ENCODE measurements at places on chromosomes 16 and 17.
A peak's percentile ranks its signal among the peaks of the same experiment; 100 is the strongest.

DNA sequence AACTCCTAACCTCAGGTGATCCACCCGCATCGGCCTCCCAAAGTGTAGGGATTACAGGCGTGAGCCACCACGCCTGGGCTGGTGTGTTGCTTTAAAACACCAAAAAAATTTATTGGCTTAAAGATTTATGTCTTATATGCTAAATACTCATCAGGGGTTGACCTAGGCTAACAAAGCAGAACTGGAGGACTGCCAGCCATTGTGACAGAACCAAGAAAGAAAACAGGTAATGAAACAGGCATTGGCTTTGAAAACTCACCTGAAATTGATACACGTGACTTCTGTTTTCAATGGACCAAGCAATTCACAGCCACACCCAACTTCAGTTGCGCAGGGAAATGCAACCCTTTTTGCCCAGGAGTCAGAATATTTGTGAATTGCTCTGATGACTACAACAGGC is 4.9 kb upstream of the PHAF1 start:
- DNase-seq: no peak

GRCh38 chr16:11298143-11298900 is 17.2 kb upstream of the PRM1 start:
- no peak for DNase-seq

DNA sequence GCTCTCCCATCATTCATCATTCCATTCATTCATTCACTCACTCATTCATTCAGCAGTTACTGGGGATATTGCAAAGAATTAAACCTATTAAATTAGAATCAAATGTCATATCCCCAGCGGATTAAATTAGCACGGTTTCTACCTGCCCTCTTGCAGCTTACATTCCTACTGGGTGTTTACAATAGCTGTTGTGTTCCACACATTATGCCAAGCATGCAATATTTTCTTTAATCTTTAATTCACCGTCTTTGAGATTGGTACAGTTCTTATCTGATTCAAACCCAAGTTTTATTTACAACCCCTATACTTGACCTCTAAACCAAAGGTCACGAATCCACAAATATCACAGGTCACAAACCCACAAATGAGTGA is 727 bp upstream of the USP31 start:
- DNase-seq: no peak

GRCh38 chr16:86334079-86334635 is 176.2 kb upstream of the FOXF1 start:
- no peak for DNase-seq

GRCh38 chr16:14301169-14302030 is 230.3 kb downstream of the MRTFB start:
- no peak for DNase-seq

DNA sequence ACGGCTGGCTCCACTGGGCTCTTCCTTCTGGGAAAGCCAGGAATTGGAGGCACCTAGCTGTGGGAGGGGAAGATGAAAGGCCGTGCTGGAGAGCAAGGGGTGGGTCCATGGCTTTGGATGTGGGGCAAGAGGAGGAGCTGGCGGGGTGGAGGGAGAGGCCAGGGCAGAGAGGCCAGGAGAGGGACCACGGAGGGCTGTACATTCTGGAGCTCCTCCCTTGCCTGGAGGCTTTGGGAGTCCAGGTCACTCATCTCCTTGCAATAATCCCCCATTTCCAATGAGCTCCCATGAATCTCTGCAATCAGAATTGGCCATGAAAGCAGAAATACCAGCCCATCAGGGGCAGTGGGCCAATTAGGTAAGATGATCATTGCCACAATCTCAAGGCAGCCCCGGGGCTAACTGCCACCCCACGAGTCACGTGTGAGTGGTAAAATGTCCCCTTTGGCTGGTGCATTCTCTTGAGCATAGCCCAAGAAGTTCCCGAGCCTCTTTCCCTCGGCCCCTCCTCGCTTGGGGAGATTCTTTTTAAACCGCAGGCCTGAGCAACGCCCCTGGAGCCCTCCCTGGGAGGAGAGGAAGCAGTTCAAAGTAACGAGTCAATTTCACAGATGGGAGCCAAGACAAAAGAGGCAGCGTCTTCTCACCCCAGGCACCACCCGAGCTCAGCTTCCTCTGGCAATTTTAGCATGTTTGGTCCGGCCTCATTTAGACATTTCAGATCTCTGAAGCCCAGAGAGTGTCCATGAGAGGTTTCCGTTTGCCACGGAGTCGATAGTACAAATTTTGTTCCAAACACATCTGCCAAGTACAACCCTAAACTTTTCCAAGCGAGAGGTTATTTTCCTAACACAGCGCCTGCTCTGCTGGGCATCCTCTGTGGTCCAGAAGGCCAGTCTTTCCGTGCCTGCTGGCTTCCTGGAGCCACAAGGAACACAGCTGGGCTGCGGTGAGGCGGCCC is 13.4 kb downstream of the RTN4RL1 start:
- DNase-seq: no peak

DNA sequence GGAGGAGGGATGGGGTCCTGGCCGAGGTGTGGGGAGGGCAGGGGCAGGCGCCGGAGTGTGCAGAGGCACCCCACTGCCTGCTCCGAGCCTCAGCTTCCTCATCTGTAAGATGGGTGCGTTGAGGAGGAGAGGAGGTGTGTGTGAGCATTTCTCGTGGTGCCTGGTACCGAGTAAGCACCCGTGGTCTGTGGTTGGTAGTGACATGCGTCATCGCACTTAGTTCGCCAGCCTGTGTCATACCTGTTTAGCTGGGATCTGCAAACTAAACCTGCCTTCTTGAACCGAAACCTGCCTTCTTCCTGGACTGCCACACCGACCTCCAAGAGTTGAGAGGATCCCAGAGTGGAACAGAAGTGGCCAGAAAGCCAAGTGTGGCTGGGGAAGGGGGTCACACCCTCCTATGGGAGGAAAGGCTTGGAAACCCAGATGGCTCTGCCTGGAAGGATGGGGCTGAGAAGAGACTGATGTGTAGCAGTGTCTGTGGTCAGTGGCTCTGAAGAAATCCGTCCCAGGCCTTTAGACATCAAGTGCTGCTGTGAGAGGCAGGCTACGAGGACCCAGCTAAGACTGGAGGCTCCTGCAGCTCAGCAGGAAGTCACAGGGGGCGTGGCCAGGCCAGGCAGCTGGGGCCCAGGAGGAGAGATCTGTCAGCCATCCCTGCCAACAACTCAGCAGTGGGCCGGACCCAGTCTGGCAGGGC is 162.6 kb upstream of the PLCG2 start:
- DNase-seq: peak; percentile 47

DNA sequence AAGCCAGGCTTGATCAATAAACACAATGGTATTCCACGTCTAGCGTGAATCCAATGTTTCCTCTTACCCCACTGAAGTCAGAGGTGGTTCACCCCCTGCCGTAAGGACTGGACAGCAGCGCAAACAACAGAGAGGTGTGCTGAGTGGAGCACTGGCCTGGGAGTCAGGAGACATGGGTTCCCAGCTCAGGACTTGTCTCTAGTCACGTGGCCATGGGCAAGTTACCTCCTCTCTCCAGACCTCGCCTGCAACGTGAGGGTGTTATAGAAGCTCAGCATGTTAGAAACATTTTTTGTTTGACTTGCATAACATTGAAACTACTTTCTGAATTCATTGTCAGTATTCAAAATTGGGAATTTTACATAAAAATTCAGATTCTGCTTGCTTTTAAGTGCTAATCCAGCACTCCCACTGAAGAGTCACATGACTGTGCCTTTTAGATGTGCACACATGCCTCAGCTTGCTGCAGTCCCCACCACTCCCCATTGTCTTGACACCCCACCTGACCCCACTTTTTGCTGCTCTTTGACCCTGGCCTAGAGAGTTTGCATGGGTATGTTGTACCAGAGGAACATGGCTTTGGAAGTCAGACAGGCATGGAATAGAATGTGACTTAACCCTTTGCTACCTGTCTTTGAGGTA is 8.8 kb upstream of the CPNE2 start:
- no peak for DNase-seq

- DNase-seq: no peak
These were observed 65.9 kb downstream of the EMP2 start for GRCh38 chr16:10514369-10515055.

- DNase-seq: no peak
These were observed 68.2 kb upstream of the ZNF423 start for GRCh38 chr16:49924078-49924477.

- DNase-seq: no peak
These were observed 446.6 kb upstream of the ASIC2 start for GRCh38 chr17:33739714-33740113.

DNA sequence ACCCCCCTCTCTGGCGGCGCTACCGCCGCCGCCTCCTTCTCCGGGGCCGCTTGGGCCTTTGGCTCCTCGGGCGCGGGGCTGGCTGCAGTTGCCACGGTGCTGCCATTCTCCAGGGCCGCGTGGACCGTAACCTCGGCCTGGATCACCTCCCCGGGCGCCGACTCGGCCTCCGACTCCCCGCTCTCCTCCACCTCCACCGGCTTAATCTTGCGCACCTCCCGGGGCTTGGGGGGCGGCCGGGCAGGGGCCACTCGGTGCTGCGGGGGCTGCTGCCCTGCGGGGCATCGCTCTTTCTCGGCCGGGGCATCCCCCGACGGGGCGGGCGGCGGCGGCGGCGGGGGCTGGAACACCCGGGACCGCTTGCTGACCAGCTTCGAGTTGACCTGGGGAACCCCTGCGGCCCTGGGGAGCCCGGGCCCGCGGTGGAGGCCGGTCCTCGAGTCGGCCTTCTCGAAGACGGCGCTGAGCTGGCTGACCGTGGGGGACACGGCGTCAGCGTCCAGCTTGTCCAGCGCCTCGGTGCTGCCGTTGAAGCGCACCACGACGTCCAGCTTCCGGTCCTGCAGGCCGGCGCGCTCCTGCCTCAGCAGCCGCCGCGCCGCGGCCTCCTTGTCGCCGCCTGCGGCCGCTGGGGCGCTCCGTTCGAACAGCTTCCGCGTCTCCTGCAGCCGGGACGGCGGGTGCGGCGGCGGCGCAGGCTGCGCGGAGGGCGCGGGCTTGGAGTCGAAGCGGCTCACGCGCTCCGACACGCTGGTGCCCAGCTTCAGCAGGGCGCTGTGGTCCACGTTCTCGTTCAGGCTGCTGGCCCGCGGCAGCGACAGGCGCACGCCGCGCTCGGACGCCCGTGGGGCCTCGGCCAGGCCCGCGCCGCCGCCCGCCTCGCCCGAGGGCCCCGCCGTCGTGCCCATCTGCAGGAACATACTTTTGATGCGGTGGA is 792 bp downstream of the PPP1R9B start:
- DNase-seq: no peak

GRCh38 chr17:33115366-33115765 is 123.7 kb downstream of the SPACA3 start:
- no peak for DNase-seq

GRCh38 chr16:85168732-85169256 is 56.5 kb upstream of the CIBAR2 start:
- no peak for DNase-seq

DNA sequence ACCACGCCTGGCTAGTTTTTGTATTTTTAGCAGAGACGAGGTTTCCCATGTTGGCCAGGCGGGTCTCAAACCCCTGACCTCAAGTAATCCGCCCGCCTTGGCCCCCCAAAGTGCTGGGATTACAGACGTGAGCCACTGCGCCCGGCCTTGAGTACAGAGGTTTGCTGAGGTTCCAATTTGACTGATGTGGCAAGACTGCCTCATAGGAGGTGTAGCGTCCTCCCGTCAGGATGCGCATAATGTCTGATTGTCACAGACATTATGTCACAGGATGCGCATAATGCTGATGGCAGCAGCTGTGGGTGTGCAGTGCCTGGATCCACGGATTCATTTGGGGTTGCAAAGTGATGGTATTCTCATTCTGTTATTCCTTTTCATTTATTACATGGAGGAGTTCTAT is 45.2 kb downstream of the HAPSTR1 start:
- DNase-seq: no peak

DNA sequence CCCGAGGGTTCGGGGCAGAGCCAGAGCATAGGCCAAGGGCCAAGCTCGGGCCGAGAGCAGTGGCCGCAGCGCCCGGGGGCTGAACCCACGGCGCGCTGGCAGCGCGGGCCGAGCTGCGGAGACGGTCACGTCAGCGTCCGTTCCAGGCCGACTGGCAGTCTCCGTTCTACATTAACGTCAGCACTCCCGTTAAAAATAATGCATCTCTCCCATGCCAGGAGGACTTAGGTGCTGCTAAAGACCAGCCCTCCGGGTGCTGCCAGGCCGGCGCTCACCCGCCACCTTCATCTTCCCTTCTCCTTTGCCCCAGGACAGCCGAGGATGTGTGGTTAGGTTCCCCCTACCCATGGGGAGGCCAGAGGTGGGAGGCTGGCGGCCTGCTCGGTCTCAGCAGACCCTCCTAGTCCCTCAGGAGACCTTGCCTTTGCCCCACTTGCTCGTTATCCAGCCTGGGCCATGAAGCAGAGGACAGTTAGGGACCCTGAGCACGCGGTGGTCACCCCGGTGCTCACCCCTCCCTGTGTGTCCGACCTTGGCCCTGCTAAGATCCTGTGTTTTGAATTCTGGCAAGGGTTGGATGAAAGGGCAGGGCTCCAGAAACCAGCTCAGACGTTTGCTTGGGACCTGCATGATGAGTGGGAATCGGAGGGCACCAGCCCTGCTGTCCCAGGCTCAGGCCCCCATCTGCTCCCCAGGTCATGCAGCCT is 572 bp downstream of the MPG start:
- DNase-seq: no peak

- DNase-seq: no peak
These were observed 38.1 kb downstream of the MRPS23 start for GRCh38 chr17:57811638-57812280.

DNA sequence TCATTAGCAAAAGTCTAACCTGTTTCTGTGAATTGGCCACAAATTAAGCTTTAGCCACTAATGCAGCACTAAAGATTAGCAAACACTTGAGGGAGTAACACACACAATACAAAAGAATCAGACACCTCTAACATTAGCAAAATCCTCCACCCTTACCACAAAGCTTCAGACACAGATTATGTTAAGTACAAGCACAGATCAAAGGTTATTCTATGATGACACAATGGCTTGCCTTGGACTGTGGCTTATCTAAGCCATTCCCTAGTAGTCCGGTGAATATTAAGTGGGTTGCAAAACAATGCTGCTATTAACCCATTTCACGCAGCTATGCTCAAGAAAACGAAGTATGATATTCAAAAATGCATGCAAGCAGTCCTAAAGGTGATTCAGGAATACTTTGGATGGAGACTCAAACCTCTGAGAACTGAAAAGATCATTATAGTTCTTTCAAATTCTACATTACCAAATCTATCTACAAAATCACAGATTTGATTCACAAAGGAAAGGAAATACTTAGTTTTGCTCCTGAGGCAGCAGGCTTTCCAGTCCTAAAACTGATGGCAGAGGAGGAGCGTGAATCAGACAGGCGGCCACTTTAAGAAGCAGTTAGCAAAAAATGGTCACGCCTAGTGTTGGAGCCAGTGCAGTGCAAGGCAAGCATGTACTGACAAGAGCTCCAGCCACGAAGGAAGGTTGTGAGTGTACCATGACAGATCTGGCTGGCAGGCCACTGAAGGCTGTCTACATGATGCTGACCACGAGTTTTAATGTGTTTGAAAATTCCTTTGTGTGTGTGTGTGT is 67.2 kb downstream of the PARN start:
- DNase-seq: no peak

- no peak for DNase-seq
These were observed 2.7 kb upstream of the PPM1D start for GRCh38 chr17:60597297-60597696.
